ENCODE measurements at places on chromosomes 3 and 15. TPM values are rescaled to one million over a fixed set of nuclear protein-coding genes. Genes with fewer than 3 reads are reported as not detected.

SEMA7A gene
- 11.2 TPM for total RNA-seq

PRR20G gene
- total RNA-seq, result not detected

DNA sequence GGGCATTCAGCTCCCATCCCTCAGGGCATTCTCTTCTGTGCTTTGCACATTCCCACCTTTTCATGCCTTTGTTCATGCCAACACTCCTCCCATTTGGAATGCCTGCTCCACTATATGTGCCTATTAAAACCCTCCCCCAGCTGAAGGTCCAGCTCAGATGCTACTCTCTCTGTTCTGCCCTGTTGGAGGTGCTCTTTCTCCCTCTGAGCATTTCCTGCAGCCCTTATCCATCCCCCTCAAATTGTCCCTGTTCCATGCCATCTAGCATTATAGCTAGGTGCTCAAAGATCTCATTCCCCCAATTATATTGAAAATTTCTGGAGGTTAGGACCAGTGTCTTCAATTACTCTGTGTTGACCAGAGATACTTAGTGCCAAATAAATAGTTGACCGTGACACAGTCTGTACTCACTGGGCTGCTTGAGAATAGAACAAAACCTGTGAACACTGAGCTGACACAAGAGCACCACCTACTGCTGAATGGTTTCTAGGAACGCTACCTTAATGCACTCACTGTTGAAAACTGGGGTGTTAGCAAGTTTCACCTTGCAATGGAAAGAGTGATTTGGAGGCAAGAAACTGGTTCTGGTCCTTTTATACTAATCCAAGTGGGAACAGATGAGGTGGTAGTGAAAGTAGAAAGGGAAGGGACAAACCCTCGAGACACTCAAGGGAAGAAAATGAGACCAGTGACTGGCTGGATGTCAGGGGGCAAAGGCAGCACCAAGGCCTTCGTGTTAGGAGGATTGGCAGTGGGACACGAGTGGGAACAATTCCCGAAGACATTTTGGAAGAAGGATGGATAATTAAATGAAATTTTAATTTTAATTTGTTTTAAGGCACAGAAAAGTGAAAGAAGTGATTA is 289.8 kb upstream of the ROPN1 start:
- DNase-seq, result peak; percentile 69

GOLGA8O gene
- total RNA-seq, result not detected

DNA sequence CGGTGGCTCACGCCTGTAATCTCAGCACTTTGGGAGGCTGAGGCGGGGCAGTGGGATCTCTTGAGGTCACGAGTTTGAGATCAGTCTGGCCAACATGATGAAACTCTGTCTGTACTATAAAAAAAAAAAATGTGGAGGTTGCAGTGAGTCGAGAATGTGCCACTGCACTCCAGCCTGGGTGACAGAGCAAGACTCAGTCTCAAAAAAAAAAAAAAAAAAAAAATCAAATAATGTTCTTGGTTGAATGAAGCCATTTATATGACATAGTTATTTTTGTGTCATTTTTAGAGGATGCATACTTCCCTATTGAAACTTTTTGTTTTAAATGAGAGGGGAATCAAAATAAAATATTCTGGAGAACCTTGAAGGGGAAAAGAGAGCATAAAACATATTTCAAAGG is 3.1 kb downstream of the HMCES start:
- no peak for DNase-seq

DNA sequence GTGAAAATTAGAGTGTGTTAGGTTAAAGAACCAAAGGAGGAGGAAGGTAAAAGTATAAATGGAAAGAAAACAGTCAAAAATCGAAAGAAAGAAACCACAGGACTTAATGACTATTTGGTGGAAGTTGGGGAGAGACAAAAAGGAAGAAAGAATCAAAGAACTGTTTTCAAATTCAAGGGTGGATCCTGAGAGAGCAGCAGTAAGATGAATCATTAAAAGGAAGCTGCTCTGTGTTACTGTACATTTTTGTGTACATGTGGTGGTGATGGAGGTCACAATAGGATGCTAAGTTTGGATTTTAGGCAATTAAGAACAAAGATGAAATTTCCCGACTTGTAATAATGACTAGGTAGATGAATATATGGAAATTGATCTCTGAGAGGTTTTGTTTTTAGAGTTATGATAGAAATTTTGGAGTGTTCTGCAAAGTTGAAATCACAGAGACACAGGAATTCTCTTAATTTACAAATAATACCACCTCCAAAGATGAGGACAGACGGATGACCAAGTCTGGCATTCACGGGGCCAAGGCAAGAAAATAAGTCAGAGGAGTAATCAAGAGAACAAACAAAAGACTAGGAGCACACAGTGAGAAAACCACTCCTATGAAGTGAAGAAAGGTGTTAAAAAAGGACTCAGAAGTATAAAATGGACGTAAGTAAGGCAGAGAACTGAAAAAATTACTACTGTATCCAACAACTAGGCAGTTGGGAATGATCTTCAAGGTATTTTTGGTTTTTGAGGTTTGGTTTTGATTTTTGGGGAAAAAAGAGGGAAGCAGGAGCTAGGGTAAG is 7.1 kb downstream of the DHX36 start:
- no peak for DNase-seq

GRCh38 chr15:62912808-62913207 is 129.7 kb upstream of the TPM1 start:
- DNase-seq, result peak; percentile 62

DNA sequence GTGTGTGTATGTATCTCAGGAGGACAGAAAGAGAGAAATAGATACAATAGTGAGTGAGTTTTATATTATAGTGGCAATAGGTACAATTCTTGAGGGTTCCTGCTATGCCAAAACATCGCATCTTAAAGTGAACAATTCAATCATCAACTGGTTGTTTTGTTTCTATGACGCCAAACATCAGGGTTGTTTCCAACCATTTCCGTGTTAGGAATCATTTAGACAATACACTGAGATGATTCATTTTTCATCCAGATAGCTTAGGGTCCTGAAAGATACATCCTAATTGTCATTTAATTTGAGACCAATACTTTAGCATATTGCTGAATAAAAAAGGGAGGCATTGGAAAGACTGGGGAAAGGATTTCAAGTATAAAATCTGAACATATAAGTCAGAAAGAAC is 472.2 kb downstream of the MCTP2 start:
- DNase-seq, result no peak

DNA sequence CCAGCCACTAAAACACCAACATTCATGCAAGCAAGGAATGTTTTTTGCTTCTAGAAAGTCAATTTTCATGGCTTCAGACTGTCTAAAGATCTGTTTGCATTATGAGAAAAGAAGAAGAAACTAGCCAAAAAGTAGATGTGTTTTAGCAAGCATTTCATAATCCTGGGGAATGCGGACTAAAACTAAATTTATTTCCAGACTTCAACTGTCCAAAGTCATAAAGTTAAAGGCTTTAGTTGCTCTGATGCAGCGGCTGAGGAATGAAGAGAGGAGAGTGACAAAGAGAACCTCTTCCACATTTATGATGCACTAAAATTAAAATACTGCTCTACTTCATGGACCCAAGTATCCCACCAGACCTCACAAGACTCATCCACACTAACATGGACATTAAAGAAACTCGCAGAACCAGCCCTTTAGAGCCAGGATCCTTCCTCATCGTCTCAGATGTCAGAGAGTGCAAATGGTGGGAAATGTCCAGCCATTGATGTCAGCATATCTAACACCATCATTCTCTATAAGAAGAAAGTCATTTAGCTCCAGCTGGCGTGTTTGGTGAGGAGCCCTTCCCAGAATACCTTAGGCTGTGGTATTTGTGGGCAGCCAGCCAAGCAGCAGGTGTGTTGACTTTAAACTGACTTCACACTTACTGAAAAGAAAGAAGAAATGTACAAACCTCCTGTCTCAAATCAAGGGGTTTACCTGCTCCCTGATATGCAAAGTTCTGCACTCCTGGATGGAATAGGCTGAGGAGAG is 17.4 kb downstream of the FYCO1 start:
- no peak for DNase-seq

DNA sequence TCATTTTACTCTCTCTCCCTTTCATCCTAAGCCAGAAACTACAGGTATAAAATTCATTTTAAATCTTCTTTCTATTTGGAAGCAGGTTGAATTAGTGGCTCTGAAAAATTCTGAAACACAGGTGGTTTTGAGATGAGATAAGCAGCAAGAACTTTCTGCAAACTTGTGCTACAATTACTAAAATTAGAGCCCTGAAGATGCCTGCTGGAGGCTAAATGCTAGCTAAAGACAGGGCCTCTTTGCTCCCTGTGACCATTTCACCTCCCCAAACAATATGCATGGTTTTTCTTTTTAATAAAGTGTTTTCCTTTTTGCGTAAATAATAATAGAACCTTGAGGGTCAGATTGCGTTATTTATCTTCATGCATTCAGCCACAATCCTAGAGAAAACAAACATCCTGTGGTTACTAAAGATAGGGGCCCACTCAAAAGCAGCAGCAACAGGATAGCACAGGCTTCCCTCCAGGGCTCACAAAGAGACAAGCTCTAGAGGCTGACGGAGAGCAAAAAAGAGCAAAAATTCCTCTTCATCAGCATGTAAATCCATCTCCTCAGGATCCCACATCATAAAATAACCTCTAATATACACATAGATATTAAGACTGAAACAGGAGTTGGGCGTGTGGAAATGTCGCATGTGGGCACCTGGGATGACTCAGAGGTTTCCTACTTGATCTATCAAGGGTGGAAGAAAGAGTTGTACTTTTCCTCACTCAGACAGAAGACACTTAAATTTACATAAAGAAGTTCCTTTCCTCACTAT is 26.5 kb upstream of the CP start:
- peak; percentile 49 for DNase-seq

TRIM71 gene
- 318 TPM for total RNA-seq

IQCH gene
- 1.0 TPM for total RNA-seq

DNA sequence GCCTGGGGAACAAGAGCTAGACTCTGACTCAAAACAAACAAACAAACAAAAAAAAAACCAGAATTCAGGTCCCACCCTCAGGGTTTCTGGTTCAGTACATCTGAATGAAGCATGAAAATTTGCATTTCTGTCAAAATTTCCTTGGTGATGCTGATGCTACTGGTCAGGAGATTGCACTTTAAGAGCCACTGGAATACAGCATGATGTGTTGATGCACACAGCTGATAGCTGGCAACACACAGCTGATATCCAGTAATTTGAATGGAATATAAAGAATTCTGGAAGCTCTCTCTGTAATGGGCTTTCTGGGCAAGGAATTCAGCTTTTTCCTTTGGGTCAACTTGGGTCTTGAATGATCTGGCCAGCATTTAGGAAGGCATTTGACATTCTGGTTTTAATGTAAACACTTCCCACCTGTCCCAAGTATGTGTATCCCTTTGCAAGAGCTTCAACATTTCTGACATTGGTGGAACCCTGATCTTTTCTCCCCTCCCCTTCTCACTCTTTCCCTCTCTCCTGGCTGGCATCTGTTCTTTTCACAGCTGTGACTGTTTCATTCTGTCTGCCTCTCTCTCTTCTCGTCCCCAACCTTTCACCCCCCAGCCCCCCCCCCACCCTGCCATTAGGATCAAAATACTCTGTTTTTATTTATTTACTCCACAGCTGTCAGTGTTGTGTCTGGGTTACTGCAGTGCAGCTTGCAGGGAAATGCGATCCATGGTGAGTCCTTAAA is 189.5 kb downstream of the TPRG1 start:
- no peak for DNase-seq

All from GM23338 (cell line).